ENCODE measurements at places on chromosomes 6 and 20. TPM values are rescaled to one million over a fixed set of nuclear protein-coding genes. Genes with fewer than 3 reads are reported as not detected.
A peak's percentile ranks its signal among the peaks of the same experiment; 100 is the strongest.

- DNase-seq = no peak
These were observed 473.6 kb downstream of the EPM2A start for GRCh38 chr6:145261758-145262157.

GRCh38 chr6:111789598-111789997 lies 83.7 kb downstream of the FYN start:
- no peak for DNase-seq

GRCh38 chr6:53986165-53986720 lies 125.0 kb upstream of the MLIP start:
- DNase-seq = peak; percentile 9

DNA sequence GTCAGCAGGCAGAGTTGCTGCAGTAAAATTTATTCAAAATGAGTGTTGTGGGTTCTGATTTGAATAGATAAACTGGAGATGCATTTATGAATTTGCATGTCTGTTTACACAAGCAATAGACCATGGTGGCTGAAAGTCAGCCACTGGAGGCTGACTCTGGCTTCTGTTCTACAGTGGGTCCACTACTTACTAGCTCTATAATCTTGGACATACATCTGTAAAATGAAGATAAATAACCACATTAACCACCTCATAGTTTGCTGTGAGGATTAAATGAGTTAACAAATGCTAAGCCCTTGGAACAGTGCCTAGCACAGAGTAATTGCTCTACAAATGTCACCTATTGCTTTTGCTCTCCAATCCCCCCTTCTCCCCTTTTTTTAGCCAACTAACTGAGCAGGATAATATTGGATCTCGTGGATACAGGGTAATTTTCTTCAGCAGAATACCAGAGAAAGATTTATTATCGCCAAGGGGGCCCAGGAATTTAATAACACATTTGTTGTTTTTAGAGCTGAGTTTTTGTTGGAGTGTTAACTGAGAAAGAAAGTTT lies 1.4 kb upstream of the PM20D2 start:
- DNase-seq = peak; percentile 22

GRCh38 chr20:25223179-25223661 lies 24.7 kb upstream of the PYGB start:
- DNase-seq = peak; percentile 13

- no peak for DNase-seq
These were observed 420.0 kb upstream of the EYS start for GRCh38 chr6:66127061-66127460.

DNA sequence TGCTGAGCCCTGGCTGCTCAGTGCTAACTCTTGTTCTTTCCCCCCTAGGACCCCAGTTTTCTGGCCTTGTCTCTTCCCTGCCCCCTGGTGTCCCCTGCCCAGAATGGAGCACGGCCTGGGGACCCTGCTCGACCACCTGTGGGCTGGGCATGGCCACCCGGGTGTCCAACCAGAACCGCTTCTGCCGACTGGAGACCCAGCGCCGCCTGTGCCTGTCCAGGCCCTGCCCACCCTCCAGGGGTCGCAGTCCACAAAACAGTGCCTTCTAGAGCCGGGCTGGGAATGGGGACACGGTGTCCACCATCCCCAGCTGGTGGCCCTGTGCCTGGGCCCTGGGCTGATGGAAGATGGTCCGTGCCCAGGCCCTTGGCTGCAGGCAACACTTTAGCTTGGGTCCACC lies 11.9 kb downstream of the CCN5 start:
- DNase-seq = no peak

DNA sequence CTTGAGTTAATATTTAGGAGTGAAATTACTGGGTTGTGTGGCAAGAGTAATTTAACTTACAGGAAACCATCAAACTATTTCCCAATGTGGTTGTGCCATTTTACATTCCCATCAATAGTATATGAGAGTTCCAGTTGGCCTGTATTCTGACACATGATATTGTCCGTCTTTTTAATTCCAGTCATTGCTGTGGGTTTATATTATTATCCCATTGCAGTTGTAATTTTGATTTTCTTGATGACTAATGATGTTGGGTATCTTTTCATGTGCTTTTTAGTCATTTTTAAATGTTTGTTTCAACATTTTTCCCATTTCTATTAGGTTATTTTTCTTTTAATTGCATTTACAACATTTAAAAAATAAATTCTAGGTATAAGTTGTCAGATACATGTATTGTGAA lies 614.0 kb downstream of the UTRN start:
- DNase-seq = no peak

The GMNN gene
- 120 TPM for total RNA-seq

Data from OCI-LY7 (cell line).